ENCODE measurements at places on chromosomes 5 and 9.

GRCh38 chr9:76365028-76365427 lies 29.2 kb downstream of the RFK start:
- no peak for DNase-seq

- DNase-seq, result no peak
Measured at GRCh38 chr5:174624733-174625522, 99.5 kb upstream of the MSX2 start.

- no peak for DNase-seq
Measured at GRCh38 chr9:88537761-88538091, 2.7 kb downstream of the NXNL2 start.

DNA sequence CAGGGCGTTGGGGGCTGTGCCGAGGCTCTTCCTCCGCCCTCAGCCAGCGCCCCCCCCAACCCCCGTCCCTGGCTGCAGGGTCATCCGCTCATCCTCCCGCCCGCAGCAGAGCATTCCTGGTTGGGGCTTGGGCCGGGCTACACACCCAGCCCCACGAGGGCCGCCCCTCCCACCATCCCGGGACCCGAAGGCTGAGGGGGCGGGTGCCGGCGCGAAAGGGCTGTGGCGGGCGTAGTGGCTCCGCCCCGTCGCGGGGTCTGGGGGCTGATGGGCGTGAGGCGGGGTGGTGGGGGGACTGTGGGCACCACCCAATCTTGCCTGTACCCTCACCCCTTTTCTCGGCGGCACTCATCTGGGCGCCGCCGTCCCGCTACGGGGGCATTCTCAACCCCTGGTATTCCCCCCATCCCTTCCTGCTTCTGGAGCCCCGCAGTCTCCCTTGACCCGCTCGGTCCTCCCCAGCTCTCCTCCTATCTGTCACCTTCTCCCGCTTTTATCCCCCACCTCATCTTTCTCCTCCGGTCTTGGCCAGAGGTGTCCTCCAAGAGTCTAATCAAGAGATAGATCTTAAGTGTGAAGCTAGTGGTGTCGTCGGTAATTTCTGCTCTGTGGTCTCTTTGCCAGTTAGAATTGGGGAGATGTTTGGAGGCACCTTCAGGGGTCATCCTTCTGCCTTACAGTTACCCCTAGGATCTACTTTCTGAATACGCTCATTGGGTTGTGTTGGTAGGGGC lies 1.6 kb downstream of the FER start:
- DNase-seq, result no peak

GRCh38 chr5:72841756-72842535 lies 25.5 kb downstream of the TNPO1 start:
- DNase-seq, result no peak

GRCh38 chr5:57937025-57937424 lies 454.4 kb upstream of the ACTBL2 start:
- DNase-seq, result no peak

DNA sequence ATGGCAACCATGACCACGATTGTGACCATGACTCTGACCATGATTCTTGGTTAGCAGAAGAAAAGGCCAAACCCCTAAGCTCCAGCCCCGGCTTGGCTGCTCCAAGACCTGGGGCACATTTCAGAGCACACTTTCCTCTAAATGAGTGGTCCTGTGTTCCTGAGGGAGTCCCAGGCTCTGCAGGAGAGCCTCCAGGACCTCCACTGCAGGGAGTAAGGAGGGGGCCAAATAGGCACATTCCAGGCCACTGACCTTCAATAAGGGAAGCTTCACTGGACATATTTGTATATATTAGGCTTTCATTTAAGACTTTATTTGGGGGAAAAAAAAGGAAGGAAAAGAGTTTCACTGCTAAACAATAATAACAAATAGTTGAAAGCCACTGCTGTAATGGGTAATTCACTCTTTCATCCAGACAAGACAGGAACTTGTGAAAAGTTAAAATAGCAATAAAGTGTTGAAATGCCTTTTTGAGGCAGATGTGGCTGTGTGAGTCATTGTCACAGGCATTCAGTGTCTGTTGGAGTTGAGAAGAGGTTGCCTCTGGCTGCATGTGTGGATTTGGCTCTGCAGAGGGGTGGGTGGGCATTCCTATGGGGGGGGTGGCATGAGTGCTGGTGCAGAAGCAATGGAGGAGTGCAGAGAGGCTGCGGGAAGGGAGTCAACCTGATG lies 63.9 kb upstream of the TGFBR1 start:
- DNase-seq, result no peak

Measured in stimulated activated CD8-positive, alpha-beta memory T cell treated with anti-CD3 and anti-CD28 coated beads, Interleukin-4, amount 100 ng/mL, for 1 hour (primary cell).